ENCODE measurements at places on chromosomes 1 and 21. TPM values are rescaled to one million over a fixed set of nuclear protein-coding genes. Genes with fewer than 3 reads are reported as not detected.
A peak's percentile ranks its signal among the peaks of the same experiment; 100 is the strongest.

The CAPN8 gene
- not detected for polyA plus RNA-seq

GRCh38 chr1:243415663-243416408 is 160.0 kb downstream of the SDCCAG8 start:
- H3K4me3 ChIP-seq: no peak overlapping the region
- no peaks in the 10 kb centered on the region for H3K36me3 ChIP-seq
- H3K27ac ChIP-seq: no peak overlapping the region
- H3K27me3 ChIP-seq: no peaks in the 10 kb centered on the region
- peak; percentile 20 for DNase-seq

GRCh38 chr1:224736619-224737352 is 120.7 kb downstream of the CNIH3 start:
- peaks cover 32% of the 10 kb centered on the region for H3K4me1 ChIP-seq
- no peaks in the 10 kb centered on the region for H3K36me3 ChIP-seq
- H3K27me3 ChIP-seq: no peaks in the 10 kb centered on the region
- DNase-seq: peak; percentile 31
- no peak overlapping the region for H3K27ac ChIP-seq

DNA sequence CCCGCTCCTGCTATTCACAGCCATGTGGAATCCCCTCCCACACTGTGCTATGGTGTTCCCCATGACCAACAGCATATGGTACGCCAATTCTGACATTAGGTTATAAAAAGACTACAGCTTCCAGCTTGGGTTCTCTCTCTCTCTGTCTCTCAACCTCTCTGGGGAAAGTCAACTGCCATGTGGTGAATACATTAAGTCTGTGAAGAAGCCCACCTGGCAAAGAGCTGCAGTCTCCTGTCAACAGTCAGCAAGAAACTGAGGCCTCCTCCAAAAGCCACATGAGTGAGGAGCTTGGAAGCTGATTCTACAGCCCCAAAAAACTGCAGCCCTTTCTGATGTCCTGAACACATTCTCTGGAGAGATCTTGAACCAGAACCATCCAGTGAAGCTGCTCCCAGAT is 25.0 kb upstream of the LRRC38 start:
- no peaks in the 10 kb centered on the region for H3K36me3 ChIP-seq
- no peaks in the 10 kb centered on the region for H3K27me3 ChIP-seq
- no peak for DNase-seq
- H3K4me1 ChIP-seq: no peaks in the 10 kb centered on the region
- H3K4me3 ChIP-seq: no peak overlapping the region

- peaks cover 11% of the 10 kb centered on the region for H3K4me1 ChIP-seq
- H3K27ac ChIP-seq: peak overlapping the region; percentile 66
- peak overlapping the region; percentile 97 for H3K4me3 ChIP-seq
- DNase-seq: peak; percentile 7
Measured at GRCh38 chr21:36386031-36386642, 945 bp downstream of the CHAF1B start.

DNA sequence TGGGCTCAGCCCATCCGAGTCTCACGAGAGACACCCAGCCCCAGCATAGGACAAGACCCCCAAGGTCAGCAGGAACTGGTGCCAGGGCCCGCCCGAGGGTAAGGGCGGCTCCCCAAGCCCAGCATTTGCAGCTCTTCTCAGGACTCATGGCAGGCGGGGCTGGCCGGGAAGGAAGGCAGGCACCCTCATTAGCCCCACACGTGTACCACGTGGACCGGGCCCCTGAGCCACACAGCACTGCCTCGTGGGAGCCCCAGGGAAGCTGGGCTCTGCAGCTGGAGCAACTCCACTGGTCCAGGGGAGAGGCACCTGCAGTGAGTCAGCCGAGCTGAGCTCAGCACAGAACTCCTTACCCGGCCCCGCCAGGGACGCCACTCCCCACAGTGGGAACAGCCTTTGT is 97.7 kb upstream of the IFFO2 start:
- H3K4me3 ChIP-seq: no peak overlapping the region
- no peak for DNase-seq
- H3K36me3 ChIP-seq: no peaks in the 10 kb centered on the region
- H3K27me3 ChIP-seq: no peaks in the 10 kb centered on the region

- no peaks in the 10 kb centered on the region for H3K27me3 ChIP-seq
- no peak overlapping the region for H3K27ac ChIP-seq
- H3K4me1 ChIP-seq: peaks cover 11% of the 10 kb centered on the region
- no peak overlapping the region for H3K4me3 ChIP-seq
- H3K36me3 ChIP-seq: no peaks in the 10 kb centered on the region
Measured at GRCh38 chr1:23581219-23581618, 21.9 kb upstream of the ID3 start.

DNA sequence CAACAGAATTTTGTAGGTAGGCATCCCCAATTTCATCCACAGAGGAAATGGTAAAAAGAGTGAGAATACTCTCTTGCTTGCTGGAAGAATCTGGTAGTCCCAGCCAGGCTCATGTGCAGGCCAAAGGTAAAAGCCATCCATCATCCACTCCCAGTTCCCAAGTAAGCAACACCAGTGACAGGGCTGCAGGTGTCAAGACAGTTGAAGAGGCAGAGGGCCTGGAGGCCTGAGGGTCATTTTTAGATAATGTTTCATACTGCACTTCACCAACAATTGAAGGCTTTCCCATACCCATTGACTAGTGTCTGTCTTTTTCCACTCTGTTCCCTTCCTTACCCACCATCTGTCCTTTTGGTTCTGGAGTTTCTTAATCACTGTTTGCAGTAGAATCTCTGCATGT is 141.7 kb upstream of the L1TD1 start:
- no peaks in the 10 kb centered on the region for H3K27me3 ChIP-seq
- H3K27ac ChIP-seq: no peak overlapping the region
- H3K4me1 ChIP-seq: peaks cover 15% of the 10 kb centered on the region

GRCh38 chr1:21938732-21939538 is 1.8 kb upstream of the HSPG2 start:
- H3K27ac ChIP-seq: no peak overlapping the region
- H3K27me3 ChIP-seq: no peaks in the 10 kb centered on the region

- H3K27me3 ChIP-seq: peaks cover under 1% of the 10 kb centered on the region
- H3K4me3 ChIP-seq: no peak overlapping the region
- H3K27ac ChIP-seq: no peak overlapping the region
- H3K36me3 ChIP-seq: no peaks in the 10 kb centered on the region
- H3K4me1 ChIP-seq: 0 out of 2 replicates have a peak, but pooled peaks cover 5% of the 10 kb centered on the region
Measured at GRCh38 chr1:44072204-44072603, 40.9 kb upstream of the SLC6A9 start.

- DNase-seq: no peak
- H3K4me1 ChIP-seq: no peaks in the 10 kb centered on the region
- H3K36me3 ChIP-seq: no peaks in the 10 kb centered on the region
- no peak overlapping the region for H3K4me3 ChIP-seq
Measured at GRCh38 chr21:35738347-35738961, 321.9 kb downstream of the SETD4 start.

DNA sequence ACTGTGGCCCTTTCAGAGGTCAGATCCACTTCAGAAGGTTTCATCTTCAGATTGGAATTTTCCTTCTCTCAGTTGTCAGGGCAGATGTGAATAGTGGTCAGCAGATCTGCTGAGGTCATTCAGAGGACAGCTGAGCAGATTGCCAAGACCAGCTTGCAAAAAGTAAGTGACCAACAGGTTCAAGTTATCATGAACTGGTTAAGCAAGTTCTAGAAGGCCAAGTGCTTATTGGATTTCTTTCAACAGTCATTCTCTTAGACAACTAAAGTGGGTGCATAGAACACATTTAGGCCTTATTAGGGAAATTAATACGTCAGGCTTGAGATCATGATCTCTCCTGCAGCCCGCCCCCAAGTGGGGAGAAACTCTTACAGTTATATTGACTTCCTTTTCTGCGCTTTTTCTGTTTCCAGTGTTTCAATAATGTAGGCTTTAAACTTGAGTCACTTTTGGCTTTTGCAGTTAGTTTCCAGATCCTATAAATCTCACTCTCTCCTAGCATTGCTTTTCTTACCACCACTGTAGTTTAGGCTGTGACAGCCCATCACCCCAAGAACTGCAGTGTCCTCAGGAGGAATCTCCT is 96.4 kb downstream of the C1orf21 start:
- no peak overlapping the region for H3K4me3 ChIP-seq
- peaks cover 47% of the 10 kb centered on the region for H3K4me1 ChIP-seq
- H3K27ac ChIP-seq: no peak overlapping the region
- DNase-seq: no peak

DNA sequence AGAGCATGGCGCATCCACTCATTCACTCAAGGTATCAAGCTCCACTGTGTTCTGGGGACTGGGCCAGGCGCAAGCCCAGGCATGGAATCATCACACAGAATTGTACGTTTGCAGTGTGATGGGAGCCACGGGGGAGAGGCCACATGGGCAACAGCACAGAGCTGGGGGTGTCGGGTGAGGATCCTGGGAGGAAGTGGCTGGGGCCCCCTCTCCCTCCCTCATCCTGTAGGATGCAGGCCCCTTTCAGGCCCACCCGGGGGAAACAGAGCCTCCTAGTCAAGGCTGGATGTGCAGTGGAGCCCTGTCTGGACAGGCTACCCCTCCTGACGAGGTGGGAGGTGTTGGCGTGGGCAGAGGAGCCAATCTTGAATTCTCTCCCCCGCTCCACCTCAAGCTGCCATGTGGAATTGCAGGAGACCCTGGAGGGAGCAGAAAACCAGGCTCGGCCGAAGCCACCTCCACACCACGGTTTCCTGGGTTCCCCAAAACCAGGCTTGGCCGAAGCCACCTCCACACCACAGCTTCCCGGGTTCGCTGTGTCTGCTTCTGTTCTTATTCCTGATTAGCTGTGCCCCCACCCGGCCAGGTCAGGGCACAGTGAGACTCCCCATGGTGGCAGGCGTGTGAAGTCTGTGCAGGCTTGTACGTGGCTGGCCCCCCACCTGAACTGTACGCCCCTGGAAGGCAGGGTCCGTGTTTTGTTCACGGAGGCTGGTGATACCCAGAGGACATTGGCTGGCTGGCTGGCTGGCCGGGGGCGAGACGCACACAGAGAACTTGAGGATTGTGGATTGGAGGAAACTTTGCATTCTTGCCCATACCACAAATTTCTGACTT is 4.2 kb upstream of the C1orf174 start:
- H3K4me3 ChIP-seq: no peak overlapping the region
- H3K27ac ChIP-seq: no peak overlapping the region
- H3K36me3 ChIP-seq: no peaks in the 10 kb centered on the region
- no peak for DNase-seq
- H3K27me3 ChIP-seq: no peaks in the 10 kb centered on the region

All from GM23338 (cell line).